ENCODE measurements at places on chromosomes 7 and 10.

GRCh38 chr7:77950548-77950947 is 152.0 kb downstream of the PHTF2 start:
- no peak for DNase-seq

DNA sequence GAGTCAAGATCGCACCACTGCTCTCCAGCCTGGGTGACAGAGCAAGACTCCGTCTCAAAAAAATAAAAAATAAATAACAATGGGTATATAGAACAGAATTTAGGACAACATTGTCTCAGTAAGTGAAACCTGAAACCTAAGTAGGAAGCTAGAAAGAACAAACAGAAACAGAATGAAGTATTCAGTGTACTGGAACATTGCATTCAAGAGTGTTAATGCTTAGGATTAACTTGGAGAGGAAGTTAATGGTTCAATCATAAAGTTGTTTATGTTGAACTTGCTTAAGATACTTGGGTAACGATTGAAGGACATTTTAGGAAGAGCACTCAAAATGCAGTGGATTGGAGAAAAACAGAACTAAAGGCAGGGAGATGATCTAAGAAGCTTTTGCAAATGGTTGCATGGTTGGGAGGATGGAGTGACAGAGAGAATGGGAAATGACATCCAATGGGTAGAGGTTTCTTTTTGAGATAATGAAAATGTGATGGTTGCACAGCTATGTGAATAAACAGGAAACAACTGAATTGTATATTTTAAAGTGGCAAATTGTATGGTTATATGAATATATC is 233.7 kb downstream of the ADK start:
- DNase-seq: no peak

DNA sequence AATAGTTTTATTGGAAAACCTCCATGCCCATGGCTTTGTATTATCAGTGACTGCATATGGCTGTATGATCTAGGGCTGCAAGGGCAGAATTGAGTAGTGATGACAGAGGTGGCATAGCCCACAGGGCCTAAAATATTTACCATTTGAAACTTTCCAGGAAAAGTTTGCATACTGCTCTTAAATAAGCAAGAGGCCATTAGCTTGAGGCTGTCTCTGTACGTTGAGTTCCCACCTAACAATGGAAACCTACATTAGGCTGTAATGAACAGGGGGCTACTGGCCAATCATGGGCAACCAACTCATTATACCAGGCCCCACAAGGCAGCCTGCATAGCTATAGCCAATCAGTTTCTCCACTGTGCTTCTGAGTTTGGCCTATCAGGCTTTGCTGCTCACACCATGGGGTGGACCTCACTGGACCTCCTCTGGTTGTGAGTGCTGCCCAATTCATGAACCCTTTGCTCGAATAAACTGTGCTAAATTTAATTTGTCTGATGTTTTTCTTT is 673 bp upstream of the ST8SIA6 start:
- no peak for DNase-seq

GRCh38 chr7:87354749-87355148 is 9.3 kb downstream of the CROT start:
- DNase-seq: no peak
